ENCODE measurements at places on chromosomes 5 and 9.

GRCh38 chr5:169942181-169942580 is 38.1 kb downstream of the INSYN2B start:
- no peak for DNase-seq

DNA sequence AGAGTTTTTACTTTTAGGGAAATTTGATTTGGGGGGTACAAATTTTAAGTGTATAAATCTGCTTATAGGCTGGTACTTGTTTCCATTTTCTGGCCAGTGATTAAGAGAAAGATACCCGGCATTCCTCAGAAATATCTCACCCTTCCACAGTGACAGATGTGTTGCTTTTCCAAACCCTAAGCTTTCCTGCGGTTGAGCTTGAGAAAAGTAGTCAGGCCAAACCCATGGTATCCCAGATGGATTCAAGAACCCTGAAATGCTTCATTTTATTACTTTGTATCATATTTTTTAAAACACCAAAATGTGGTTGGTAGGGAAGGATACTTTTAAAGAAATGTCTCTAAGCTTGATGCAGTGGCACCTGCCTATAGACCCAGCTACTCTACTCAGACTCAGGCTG is 23.5 kb downstream of the SPTAN1 start:
- no peak for DNase-seq

DNA sequence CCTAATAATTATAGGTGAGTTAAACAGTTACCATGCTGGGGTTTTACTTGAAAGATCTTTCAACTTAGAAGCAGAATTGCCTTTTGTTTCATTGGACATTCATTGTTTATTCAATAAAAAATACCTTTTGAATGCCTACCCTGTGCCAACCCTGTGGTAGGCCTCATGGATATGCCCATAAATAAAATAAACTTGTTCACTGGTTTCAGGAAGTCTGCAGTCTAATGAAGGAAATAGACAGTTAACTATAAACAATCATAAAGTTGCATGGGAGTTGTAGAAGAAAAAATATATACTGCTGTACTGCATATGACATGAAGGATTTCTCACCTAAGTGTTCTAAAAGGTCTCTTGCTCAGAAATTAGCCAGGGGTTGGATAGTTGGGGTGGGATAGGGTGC is 5.3 kb upstream of the GPR21 start:
- DNase-seq: no peak

GRCh38 chr9:127213859-127214258 is 50.7 kb upstream of the GARNL3 start:
- DNase-seq: no peak

- no peak for DNase-seq
Observed at GRCh38 chr9:123266655-123267399, 1.6 kb downstream of the STRBP start.

DNA sequence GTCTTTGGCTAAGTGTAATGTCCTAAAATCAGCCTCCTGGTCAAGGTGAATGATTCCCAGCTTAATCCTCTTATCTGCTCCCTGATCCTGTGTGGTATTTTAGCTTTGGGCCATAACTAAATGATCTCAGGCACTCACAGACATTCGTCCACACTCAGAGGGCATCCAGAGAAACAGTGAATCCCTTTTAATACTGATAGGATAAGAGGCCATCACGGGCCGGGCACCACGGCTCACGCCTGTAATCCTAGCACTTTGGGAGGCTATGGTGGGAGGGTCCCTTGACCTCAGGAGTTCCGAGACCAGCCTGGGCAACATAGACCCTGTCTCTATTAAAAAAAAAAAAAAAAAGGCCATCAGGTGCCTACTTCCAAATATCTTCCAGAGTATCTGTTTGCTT is 6.3 kb downstream of the PDCL start:
- no peak for DNase-seq

GRCh38 chr9:129403779-129404620 is 216.9 kb downstream of the C9orf50 start:
- DNase-seq: no peak

- no peak for DNase-seq
Observed at GRCh38 chr5:122311961-122312590, at the start of gene SNCAIP. Gene SNCAIP (plus strand): TSS chr5:122312237. CDS start chr5:122391135, 78,898 bp downstream.

DNA sequence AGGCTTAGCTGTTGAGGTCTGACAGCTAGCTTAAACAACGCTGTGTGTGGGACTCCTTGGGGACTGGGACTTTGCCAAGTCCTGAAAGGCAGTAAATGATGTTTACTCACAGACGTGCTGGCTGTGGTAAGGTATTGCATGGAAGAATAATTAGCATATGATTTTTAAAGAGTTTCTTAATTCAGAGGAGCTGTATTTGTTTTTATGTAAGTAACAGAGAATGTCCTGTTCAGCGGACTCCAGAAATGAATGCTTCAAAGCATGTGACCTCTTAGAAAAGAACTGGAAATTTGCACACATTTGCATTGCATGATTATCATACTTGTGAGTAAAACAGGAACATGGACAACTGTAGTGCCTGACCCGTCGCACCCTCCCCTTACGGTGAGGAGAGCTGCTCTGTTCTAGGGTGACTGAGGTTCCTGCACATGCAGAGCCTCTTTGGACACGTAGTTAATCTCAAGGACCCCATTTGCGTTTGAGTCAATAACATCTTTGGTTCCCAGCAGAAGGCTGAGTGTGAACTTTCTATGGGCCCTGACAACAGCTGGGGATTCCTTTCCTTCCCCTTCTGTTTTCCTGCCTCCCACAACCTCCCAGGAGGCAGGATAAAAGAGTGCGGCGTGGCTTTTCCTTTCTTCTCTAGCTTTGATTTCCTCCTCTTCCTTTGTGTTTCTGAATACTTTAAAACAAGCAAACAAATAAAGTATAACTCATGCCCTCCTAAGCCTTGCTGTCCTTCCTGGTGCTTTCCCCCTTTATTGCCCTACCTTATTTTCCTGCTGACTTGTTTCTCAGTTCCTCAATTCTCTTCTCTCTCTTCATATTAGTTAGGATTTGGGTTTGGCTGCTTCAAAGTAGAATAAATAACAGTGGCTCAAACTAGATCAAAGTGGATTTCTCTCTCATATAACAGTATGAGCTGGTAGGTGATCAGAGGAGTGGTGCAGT is 157.2 kb upstream of the CD180 start:
- DNase-seq: no peak

DNA sequence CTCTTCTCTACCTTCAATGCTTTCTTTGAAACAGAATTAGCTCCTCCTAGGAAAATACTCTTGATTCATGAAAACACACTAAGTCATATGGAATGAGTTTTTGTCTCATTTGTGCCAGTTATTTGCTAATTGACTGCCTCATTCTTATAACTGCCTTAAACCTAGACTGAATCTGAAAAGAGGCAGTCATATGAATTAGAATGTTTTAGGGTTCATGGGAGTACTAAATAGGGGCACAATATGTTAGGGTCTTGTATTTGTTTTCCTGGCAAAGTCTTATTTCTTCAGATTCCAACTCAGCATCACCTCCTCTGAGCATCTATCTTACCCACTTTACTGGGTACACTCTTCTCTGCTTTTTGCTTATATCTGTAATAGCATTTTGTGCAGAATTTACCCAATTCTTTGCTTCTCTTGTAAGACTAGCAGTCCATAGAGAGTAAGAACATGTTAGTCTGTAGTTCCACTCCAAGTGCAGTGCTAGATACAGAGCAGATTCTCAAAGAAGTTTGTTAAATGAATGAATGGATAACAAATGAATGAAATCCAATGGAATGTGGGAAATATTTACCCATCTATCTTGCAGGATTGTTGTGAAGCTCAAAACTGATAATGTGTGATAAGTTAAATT is 43.9 kb upstream of the ALDH1A1 start:
- no peak for DNase-seq

Data from stimulated activated CD4-positive, alpha-beta T cell treated with anti-CD3 and anti-CD28 coated beads, TNF-alpha, amount 100 ng/mL, for 48 hours (primary cell).